ENCODE measurements at places on chromosomes 5 and 9.

GRCh38 chr5:119828541-119828940, 199.2 kb downstream of the FAM170A start:
- DNase-seq = no peak

DNA sequence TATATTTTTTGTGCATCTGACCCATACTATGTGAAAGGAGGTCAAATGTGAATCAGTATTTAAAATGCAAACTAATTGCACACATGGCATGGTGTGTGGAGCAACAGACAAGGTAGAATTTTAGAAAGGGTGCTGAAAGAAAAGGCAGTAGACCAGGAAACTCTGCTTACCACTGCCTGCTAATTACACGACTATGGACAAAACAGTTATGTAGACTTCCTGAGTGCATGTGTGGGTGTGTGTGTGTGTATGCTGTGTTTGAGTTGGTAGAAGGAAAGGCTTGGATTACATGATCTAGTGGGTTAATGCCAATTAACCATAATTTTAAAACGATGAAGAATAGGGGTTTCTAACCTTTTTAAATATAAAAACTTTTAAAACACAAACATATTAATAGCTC, 349.9 kb downstream of the SH3GL2 start:
- no peak for DNase-seq

DNA sequence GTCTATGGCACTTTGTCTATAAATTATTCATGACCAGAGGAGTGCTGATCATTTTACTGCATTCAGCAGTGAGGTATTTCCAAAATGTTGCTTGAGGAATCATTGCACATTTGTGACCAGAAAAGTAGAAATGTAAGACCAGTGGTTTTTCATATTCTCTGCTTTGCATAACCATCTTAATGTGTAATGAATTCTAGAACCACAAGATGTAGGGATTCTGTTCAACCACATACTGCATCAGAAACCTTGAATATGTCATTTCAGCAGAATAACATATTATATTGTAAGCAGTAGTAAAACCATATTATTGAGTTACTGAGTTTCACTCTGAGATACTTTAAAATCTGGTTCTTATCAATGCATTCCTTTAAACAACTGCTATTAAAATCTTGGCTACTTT, 1243.4 kb downstream of the MAT2B start:
- no peak for DNase-seq

DNA sequence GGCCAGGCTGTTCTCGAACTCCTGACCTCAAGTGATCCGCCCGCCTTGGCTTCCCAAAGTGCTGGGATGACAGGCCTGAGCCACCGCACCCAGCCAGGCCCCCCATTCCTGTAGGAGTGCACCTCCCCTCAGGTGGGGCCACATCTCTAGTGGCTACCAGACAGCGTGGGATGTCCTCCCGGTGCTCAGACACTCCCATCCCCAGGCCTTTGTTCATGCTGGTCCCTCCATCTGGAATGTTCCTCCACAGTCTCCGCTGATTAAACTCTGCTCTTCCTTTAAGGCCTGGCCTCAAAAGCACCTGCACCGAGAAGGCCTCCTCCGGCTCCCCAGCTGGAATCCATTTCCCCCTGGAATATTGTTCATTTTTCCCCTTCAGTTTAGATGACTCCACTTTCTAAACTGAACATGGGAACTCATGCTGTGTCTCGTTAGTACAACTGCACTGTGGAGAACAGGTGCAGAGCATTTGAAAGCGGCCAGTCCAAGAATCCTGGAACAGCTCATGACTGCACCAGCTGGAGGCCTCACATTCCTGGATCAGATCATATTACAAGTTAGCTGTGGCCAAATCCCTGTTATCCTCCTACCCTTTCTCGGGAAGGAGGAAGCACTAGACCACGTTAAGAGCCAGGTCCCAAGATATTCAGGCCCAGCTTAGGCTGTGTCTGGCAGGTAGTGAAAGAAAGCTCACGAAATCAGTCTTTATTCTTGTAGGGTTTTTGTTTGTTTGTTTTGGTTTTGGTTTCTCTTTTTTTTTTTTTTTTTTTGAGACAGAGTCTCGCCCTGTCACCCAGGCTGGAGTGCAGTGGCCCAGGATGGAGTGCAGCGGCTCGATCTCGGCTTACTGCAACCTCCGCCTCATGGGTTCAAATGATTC, 10.8 kb upstream of the PRRC2B start:
- no peak for DNase-seq

GRCh38 chr5:164002214-164002613, 496.8 kb downstream of the MAT2B start:
- no peak for DNase-seq

GRCh38 chr5:143752165-143752850, 59.7 kb upstream of the HMHB1 start:
- no peak for DNase-seq

- DNase-seq = no peak
These were observed 669.6 kb upstream of the ZNF608 start for GRCh38 chr5:125416055-125416454.

GRCh38 chr9:121454972-121455371, 44.7 kb downstream of the GGTA1 start:
- DNase-seq = no peak

DNA sequence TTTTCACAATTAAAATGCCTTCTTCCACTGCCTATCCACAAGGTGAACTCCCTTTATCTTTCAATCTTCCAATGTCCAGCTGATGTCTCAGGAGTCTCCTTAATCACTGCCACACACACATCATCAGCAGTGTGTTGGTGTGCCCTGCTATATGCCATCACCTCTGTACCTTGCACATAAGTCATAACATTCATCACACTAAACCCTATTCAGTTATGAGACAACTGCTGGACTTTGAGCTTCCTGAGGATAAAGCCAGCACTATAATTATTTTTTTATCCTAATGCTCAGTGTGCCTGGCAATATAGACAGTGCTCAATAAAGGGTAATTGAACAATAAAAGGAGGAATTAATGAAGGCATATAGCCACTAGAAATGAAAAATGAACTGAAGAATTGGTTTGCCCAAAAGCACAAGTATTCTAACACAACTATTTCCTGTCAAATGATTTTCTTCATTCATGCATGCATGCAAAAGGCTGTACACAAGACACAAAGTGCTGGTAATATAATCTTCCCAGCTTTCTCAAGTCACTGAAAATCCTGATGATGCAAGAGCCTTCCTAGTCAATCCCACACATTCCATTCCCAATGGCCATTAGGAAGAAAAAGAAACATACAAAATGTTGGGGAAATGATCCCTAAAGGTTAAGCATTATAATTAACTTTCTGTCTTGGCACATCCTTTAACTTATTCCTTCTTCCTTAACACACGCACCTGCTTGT, 32.4 kb downstream of the LPAR1 start:
- no peak for DNase-seq

DNA sequence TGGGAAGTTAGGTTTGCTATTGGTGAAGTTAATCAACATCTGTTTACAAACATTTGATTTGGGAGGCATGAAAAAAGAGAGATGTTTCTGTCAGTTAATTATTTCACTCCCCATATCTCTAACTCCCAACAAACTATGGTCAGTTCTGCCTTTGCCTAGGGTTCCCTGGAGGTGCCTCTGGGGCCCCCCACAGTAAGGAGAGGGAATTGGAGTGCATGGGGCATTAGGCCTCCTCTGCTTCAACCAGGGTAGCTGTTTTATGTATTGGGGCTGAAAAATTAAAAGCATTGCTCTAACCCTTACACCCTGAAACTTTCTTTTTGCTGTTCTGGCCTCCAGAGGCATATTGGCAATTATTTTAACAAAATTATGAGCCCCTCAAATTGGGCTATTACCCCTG, 32.3 kb downstream of the RUSC2 start:
- no peak for DNase-seq

DNA sequence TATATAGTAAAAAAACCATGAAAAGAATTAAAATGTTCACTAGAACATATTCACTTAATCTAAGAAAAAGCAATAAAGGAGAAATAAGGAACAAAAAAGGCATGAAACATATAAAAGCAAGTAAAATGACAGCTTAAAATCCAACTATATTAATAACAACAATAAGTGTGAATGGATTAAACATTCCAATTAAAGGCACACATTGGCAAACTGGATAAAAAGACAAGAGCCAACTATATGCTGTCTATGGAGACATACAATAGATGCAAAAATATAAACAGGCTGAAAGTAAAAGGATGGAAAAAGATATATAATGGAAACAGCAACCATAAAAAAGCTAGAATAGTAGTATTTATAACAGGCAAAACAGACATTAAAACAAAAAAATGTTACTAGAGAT, 70.1 kb downstream of the AP3B1 start:
- no peak for DNase-seq

DNA sequence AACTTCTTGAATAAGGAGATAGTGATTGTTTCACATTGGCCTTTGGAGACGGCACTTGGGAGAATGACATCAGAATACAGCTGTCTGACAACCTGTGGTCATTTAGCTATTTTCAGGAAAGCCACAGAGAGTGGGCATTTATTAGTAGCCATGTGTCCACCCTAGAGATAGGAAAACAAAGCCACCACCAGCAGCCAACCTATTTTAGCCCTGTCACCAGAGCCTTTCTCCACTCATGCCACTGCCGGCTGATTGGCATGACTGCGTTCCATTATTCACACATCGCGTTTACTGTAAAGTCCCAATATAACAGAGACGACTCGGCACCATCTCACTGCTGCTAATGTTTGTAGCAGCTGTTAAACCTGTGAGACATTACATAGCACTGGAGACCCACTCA, 330.1 kb downstream of the NDUFS4 start:
- DNase-seq = no peak

DNA sequence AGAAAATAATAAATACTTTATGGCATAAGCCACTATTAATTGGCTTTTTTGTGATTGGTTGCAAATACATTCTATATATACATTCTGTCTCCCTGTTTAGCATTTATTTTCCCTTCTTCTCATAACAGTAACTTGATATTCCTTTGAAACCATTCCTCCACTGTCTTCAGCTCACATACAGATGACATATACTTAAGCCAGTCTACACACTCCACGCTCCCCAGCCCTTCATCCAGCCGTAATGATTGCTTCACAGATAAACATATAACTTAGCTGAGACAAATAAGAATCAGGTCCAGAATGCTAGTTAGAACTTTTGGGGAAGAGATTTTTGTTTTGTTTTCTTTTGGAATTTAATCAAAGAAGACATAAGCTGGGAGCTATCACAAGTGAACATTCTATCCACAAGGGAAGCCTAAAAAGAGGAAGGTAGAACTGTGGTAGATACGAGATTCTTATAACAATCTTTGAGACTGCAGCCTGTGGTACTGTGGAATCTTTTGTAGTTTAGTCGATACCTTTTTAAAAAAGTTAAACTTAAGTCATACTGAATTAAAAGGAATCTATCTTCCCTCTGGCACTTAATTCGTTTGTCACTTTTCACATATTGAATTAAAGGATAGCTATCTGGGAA, 365.1 kb upstream of the PRR16 start:
- DNase-seq = no peak

GRCh38 chr9:95268681-95269080, 48.8 kb downstream of the FANCC start:
- DNase-seq = no peak

DNA sequence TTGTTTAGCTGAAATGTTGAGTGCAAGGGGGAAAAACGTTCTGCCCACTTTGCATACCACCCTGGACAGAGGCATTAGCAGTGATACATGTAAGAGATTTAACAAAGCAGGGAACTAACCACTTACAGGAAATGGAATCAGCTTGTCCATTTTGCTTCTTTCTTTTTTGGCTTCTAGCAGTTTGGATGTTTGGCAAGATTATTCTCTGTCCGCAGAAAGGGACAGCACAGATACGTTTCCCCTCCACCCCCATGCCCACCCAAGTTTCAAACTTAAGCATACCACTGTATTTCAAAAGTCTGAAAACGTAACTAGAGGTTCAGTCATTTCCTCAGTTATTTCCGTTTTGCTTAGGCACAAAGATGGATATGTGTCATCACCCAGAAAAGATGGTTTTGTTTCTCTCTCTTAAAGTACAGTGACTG, 118.4 kb downstream of the GDNF start:
- DNase-seq = no peak

GRCh38 chr5:3320317-3320875, 275.2 kb upstream of the IRX1 start:
- no peak for DNase-seq

- no peak for DNase-seq
These were observed 1.4 kb upstream of the GABRB2 start for GRCh38 chr5:161547738-161548486.

- DNase-seq = no peak
These were observed 37.4 kb downstream of the F2RL2 start for GRCh38 chr5:76585783-76586217.

Data from CD4-positive, alpha-beta memory T cell (primary cell).